ENCODE measurements at places on chromosomes 3 and 15. TPM values are rescaled to one million over a fixed set of nuclear protein-coding genes. Genes with fewer than 3 reads are reported as not detected.

The FOXL2 gene
- total RNA-seq: not detected

The SEMA3B gene
- 82.7 TPM for total RNA-seq

The IVD gene
- total RNA-seq: 122 TPM

The UBA7 gene
- total RNA-seq: 92.5 TPM

The RGMA gene
- total RNA-seq: 8.6 TPM

The PCCB gene
- total RNA-seq: 38.1 TPM

The TTC21A gene
- total RNA-seq: 11.3 TPM

Measured in transverse colon (tissue), 4 donors.